Activated T-helper 9 cell treated with anti-CD3 and anti-CD28 coated beads, Interleukin-2, amount 50 U/mL, for 16 hours (primary cell): ENCODE measurements at places on chromosomes 5 and 9.

DNA sequence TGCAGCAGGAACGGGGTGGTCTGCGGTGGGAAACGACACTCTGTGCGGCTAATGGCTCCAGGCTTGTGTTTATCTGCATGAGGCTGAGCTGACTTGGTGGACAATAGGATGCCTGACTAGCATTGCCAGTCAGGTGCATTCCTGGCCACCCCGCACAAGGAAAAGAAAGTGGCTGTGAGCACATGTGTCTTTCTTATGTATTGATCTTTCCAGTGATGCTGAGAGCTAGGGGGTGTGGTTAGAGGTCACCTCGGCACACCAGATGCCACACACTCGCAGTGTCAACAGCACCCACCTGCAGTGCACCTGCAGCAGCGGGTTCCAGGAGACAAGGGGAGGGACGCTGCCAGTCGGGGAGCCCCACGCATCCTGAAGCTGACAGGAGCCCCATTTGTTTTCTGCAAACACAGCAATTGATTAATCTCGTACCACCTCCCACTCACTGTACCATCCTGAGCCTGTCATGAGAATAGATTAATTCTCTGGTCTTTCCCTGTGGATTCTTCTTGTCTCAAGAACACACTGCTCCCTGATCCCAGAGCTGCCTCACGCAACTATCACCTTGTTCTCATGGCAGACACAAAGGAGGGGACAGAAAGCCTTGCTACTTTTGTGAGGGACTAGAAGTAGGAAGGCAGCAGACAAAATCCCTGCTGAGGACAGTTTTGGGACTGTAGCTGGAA lies 251.7 kb upstream of the WWC1 start:
- DNase-seq: no peak

DNA sequence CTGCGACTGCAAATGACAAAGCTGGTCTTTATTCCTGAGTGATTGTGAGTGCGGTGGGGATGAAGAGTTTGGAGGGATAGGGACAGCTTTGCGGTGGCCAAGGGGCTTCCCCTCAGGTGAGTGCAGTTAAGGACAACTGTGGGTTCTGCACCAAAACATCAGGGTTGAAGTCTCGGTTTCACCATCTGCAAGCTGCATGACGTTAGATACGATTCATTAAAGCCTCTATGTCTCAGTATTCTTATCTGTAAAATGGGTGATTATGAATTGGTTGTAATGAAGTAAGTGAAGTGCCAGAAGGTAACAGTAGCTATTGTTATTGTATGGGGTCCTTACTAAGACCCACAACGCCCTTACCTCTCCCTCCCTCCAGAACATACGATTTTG lies 226.8 kb upstream of the DAPK1 start:
- no peak for DNase-seq

DNA sequence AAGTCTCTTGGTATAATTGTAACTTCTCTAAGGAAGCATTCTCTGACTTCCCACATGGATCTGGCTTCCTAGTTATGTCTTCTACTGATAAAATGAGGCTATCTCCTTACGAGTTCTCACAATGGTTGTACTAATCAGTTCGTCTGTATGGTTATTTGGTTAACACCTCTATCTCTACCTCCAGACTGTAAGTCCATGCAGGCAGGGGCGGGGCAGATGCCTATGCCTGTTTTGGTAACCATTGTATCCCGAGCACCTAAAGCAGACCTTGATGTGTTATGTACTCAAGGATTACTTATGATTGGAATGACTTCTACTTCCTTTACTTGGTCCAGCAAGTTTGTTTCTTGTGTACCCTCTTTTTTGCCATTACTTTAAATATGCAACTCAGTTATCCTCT lies 125.0 kb upstream of the PITX1 start:
- DNase-seq: no peak

GRCh38 chr9:106726070-106726815 lies 136.7 kb upstream of the ZNF462 start:
- DNase-seq: no peak
